ENCODE measurements at places on chromosomes 7 and 10.

DNA sequence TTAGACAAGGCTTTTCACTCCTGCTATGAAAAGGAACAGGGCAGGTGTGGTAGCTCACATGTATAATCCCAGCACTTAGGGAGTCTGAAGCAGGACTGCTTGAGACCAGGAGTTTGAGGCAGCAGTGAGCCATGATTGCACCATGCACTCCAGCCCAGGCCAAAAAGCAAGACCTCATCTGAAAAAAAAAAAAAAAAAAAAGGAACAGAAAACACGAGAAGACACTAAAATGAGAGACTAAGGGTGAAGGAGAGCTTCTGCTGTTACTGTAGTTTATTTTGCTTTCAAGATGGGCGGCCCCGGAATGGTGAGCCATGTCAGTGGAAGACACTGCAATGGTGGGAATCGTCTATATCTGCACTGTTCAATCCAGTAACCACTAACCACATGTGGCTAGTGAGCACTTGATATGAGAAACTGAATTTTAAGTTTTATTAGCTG, 9.9 kb downstream of the PIP4K2A start:
- no peak for DNase-seq

DNA sequence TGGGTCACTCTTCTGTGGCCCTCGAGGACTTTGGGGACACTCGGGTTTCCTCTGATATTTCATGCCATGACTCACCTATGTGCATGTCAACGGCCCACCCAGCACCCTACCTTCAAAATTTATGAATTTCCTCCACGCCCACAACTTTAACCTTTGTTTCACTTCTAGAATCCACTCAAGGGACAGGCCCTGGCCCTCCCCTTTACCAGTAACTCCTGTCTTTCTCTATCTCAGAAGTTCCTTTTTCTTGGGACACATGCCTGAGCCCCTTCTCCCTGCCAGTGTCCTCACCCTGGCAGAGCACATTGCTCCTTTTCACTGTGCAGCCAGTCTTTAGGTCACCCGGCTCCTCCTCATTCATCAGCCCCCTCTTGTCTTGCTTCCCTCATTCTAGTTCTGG, 282.5 kb upstream of the KLF6 start:
- no peak for DNase-seq

GRCh38 chr7:96800824-96801223, 91.2 kb upstream of the SEM1 start:
- no peak for DNase-seq

DNA sequence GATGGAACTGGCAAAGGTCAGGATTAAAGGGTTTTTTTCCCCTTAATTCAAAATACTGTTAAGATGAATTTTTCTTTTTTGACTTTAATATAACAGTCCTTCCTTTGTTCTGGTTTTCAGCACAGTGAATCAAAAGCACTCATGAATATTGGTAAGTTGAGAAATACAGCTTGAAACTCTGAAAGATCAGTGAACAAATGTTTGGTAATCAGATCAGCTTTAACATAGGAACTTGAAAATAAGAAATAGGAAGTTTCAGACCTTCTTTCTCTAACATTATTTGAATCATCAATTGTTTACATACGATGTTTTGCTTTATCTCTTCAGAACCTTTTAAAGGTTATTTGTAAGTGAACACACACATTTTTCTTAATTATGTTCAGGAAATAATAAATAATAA, 90.5 kb downstream of the SGMS1 start:
- no peak for DNase-seq

DNA sequence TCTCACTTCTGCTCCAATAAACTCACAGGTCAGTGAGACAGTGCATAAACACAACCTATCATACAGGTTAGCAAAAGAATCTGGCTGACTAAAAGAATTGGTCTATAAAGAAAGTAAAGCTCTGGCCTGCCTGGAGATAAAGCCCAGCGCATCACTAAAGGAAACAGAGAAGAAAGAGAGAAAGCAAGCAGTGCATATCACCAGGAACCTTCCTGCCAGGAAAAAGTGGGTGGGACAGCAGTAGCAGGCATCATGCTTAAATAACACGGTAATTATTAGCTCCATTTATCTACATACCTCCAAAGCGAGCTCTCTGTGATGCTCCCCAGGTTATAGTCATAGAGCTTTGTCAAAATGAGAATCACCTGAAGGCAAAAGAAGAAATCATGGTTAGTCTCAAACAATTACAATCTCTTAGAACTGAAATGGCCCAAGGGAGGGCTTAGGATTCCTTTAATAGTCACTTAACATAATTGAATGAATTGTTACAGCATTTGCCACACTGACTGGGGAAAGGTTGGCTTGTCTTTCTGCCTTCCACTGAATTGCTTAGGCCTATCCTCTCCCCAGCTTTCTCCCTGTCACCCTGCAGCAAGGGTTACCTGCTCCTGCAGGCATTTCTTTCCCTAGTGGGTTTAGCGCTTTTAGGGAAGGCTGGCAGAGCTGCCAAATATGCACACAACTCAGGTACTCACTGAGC, 208.1 kb downstream of the SORCS1 start:
- DNase-seq = no peak

- no peak for DNase-seq
Measured at GRCh38 chr10:101668566-101668965, 26.4 kb downstream of the FBXW4 start.

- no peak for DNase-seq
Measured at GRCh38 chr10:44930904-44931620, 19.9 kb downstream of the TMEM72 start.

DNA sequence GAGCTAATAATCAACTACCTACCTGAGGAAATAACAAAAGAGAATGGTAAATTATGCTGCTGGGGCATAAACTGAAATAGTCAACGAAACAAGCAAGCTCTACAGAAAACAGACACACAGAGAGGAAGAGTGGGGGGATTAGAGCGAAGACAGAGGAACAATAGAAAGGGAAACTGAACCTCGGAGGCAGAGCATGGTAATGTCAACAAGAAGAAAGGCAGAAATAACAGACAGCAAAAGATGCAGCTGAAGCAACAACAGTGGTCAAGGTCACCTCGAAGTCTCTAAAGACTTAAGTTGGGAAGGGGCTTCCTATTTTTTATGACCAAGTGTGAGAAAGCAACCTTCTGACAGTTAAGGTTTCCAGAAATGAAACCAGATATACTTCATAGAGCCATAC, 177.0 kb downstream of the ZNF438 start:
- no peak for DNase-seq

DNA sequence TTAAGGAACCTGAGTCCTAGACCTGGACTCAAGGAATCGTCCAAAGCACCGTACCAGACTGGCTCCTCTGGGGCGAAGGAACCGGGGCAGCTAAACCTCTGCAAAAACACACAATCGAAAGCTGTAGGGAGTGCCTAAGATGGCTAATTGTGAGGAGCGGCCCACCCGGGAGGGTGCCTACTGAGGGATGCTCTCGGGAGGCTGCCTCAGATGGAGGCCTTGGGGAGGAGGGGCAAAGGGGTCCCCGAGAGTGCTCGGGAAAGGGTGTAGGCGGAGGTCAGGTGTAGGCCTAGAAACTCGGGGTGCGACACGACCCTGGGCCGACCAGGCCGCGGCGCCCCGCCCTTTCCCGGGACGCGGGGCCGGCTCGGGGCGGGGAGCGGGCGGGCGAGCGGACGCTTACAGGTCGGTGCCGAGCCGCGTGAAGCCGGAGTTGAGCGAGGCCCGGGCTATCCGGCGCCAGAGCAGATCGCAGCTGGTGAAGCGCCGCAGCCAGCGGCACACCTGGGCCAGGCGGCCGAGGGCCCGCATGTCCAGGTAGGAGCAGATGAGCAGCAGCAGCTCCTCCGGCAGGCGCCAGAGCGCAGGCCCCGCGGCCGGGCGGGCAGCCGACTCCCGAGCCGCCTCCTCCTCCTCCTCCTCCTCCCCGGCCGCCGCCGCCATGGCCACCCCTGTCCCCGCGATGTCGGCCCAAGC, 844 bp downstream of the FBXW4 start:
- DNase-seq = peak; percentile 51

- no peak for DNase-seq
Measured at GRCh38 chr7:11163220-11163619, 189.5 kb downstream of the PHF14 start.

DNA sequence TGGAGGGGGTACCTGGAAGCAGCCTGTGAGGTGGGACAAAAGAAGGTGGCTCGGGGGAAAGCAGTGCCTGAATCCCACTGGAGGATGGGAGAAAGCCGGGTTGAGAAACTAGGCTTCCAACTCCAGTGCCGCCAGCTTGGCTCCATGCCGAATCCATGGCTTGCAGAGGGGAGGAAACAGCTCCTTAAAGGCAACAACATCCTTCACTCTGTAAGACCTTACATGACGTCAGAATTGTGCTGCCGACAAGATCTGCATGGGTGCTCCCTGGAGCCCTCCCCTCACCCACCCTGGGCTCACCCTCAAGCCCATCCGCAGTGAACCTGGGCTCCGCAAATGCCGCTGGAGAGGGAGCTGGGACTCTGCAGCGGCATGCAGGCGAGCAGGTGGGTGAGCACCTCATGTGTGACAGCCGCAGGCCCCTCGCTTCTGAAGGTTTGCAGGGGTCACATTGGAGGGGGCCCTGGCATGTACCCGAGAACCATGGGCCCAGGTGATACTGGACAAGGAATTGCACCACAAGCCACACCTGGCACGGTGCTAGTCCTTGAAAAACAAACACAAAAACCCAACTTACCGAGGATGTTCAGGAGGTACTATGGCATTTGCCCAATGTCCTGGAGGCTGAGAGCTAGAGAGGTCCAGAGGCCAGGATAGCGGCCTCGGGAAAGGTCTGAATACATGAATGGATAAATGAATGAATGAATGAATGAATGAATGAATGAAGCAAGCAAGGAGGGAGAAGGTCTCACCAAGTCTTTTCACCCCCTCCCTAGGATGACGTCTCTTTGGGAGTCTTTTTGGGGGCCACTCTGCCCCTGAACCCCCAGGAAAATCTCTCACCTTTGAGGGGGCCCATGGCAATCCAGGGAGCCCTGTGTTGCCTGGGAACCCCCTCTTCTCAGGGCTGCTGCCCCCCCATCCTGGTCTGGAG, 238.6 kb upstream of the SHH start:
- DNase-seq = no peak

GRCh38 chr10:131701131-131701947, 199.5 kb upstream of the PPP2R2D start:
- no peak for DNase-seq

DNA sequence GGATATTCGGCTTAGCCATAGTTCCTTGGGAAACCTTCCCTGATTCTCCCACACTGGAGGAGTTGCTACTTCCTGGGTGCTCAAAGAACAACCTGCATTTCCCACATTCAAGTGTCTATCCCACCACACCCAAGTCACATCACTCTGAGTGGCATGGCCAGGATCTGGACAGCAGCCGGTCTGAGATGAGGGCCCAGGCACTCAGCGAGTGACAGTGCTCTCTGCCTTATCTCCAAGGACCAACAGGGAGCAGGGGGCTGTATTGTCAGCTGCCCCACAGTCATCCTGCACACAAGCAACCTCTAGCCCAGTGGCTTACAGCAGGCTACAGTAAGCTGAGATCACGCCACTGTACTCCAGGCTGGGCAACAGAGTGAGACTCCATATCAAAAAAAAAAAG, 16.1 kb upstream of the SLC18A3 start:
- DNase-seq = no peak

All from amniotic epithelial cell (primary cell).